ENCODE measurements at places on chromosomes 1 and 21.

GRCh38 chr1:52294580-52294979 lies 71.4 kb downstream of the CC2D1B start:
- DNase-seq, result no peak

DNA sequence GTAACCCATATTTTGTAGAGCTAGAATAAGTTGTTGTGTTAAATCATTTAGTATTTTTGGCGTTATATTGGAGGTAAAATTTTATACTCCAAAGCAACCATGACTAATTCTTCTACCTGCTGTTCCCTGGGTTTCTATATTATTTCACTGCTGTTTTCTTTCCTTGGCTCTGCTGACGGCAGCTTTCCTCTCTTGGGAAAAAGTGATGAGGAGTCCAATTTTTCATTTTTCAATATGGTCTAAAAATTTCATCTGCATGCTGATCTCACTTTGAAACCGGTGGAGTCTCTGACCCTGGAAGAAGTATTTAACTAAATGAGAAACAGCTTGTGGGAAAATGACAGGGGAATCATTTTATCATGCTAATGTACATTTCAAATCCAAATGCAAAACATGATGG lies 110.2 kb downstream of the IFI44 start:
- no peak for DNase-seq

DNA sequence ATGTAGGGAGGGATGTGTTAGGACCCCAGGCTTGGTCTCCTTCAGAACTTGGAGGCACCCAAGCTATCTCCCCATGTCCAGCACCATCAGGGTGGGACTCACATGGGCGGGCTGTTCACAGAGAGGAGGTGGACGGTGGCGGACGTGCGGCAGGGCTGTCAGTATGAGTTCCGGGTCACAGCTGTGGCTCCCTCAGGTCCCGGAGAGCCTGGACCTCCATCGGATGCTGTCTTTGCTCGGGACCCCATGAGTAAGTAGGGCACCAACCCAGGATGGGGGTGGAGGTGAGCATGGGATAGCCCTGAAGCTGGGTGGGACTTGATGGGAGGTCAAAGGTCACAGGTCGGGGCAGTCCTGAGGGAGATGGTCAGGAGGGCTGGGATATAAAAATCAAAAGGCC lies 27.8 kb downstream of the IGFN1 start:
- DNase-seq, result no peak

DNA sequence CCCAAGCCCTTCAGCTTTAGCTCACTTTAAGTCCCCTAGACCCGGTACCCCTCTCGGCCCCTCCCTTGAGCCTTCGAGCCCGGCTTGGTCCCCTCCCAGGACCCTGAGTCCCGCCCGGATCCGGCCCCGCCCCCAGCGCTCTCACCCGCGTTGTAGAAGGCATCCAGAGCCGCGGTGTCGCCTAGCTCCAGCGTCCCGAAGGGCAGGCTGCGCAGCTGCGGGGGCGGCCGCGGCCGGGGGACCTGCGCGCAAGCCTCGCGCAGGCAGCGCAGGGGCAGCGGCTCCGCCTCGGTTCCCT lies 699 bp downstream of the MAP3K6 start:
- peak; percentile 88 for DNase-seq

GRCh38 chr1:219430419-219430818 lies 182.5 kb downstream of the ZC3H11B start:
- no peak for DNase-seq

DNA sequence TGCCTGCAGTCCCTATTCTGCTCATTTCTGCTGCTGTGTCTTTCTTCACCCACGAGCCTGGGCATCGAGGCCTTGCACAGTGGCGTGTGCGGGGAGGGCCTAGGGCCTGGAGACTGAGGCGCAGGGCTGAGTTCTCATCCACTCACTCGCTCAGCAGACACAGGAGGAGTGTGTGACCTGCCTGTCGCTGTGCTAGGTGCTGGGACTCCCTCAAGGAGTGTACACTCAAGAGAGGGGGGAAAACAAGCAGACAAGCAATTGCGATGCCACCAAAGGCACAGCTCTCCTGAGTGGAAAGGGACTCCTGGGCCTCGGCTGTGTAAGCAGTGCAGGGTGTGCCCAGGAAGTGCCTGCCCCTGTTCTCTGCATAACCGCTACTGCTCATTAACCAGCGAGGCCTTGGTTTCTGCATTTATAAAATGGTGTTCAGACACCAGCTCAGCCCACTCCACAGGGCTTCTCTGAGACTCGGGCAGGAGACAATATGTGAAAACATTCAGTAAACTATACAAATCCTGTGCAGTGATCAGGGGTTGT lies 4.2 kb downstream of the RD3 start:
- no peak for DNase-seq

DNA sequence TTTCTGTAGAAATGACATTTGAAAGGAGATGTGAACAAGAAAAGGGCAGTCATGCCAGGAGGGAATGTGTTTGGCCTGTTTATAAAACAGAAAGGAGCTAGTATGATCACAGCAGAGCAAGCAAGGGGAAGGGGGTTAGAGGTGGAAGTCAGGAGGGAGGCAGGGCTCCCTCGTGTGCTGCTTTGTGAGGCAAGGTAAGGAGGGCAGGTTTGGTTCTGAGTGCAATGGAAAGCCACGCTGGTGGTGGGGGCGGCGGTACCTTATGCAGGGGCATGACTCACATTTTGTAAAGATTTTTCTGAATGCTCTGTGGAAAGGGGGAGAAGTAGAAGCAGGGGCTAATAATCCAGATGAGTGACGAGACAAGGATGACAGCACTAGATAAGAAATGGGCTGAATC lies 197.5 kb upstream of the C8B start:
- DNase-seq, result no peak

GRCh38 chr1:27570356-27570755 lies 33.6 kb downstream of the AHDC1 start:
- DNase-seq, result no peak

GRCh38 chr1:118122234-118123004 lies 62.6 kb downstream of the SPAG17 start:
- no peak for DNase-seq

- DNase-seq, result peak; percentile 86
These were observed at the start of gene RIMS3 for GRCh38 chr1:40665335-40666171. TSS of gene RIMS3 (minus strand) at chr1:40665682. CDS start at chr1:40641925, 23,757 bp downstream.

DNA sequence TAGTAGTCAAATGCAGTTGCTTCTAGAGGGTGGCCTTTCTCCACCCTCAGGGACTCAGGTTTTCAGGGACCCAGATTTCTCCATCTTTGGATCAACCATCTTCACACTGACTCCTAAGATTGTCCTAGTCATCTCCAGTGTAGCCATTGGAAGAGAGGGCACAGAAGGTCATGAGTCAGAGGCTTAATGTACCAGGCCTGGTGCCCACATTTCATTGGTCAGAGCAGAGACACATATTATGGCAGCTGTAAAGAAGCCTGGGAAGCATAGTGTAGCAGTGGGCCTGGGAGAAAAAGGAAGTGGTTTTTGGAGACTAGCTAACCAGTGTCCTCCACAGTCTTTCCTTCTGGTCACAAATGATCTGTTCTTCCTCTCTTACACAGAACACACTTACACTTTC lies 122.5 kb downstream of the GIPC2 start:
- no peak for DNase-seq
